PC-3 (cell line): ENCODE measurements at places on chromosomes 16 and 17.

GRCh38 chr17:6796017-6796886 is 20.2 kb downstream of the FBXO39 start:
- peak; percentile 6 for DNase-seq

- DNase-seq = peak; percentile 20
Measured at GRCh38 chr16:46620266-46621005, 743 bp downstream of the SHCBP1 start.

DNA sequence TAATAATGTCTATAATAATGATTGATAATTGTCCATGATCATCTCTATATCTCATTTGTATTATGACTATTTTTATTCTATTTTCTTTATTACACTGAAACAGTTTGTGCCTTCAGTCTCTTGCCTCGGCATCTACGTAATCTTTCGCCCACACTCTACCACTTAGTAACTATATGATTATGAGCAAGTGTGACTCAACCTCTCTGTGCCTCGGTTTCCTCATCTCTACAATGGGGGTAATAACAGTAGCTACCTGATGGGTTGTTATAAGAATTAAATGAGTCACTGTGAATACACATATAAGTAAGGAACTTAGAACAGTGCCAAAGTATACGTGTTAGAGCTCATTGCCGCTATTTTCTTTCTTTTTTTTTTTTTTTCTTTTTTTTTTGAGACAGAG is 3.7 kb upstream of the SLC16A11 start:
- peak; percentile 30 for DNase-seq

GRCh38 chr17:28597606-28598383 is 1.0 kb downstream of the SPAG5 start:
- peak; percentile 25 for DNase-seq

DNA sequence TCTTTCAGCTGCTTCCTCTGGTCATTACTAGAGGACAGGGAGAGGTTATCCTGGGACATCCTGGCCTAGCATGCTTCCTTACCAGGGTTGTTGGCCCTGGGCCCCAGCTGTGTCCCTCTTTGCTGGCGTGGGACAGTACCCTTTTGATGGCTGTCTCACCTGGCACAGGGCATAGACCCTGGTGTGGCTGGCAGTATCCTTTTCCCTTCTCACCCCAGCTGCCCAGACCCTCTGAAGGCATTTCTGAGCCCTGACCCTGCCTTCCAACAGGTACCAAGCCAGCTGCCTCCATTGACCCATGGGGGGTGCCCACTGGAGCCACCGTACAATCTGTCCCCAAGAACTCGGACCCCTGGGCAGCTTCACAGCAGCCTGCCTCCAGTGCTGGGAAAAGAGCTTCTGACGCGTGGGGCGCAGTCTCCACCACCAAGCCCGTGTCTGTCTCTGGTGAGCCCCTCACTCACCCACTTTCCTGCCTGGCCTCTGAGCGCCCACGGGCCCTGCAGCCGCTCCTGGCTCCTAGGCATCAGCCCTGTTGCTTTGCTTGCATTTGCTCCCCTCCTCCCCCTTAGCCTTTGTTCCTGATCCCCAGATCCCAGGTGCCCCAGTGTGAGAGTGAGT is 34.0 kb downstream of the B9D1 start:
- no peak for DNase-seq

GRCh38 chr16:60582528-60582927 is 1453.7 kb downstream of the CDH8 start:
- DNase-seq = no peak
